ENCODE measurements at places on chromosomes 7 and 10. TPM values are rescaled to one million over a fixed set of nuclear protein-coding genes. Genes with fewer than 3 reads are reported as not detected.

The PHYHIPL gene
- not detected for total RNA-seq

The ECD gene
- total RNA-seq, result 29.1 TPM

The MPP7 gene
- 6.6 TPM for total RNA-seq

The SPAG6 gene
- total RNA-seq, result not detected

The LBX1 gene
- not detected for total RNA-seq

The YAE1 gene
- total RNA-seq, result 39.2 TPM

The PRPS1L1 gene
- total RNA-seq, result not detected

The CYP2E1 gene
- 1.7 TPM for total RNA-seq

The CHAT gene
- total RNA-seq, result not detected

The OPALIN gene
- not detected for total RNA-seq

The CDK14 gene
- 31.4 TPM for total RNA-seq

The MYPN gene
- 0.38 TPM for total RNA-seq

The ADIRF gene
- not detected for total RNA-seq

The SLC13A1 gene
- total RNA-seq, result not detected

The IGFBP1 gene
- total RNA-seq, result 3.3 TPM

The DDC gene
- total RNA-seq, result 5.2 TPM

The IDI2 gene
- not detected for total RNA-seq

The FOXP2 gene
- total RNA-seq, result 1.6 TPM

The KAZALD1 gene
- 1.7 TPM for total RNA-seq

The PPP1R17 gene
- not detected for total RNA-seq

The CFAP70 gene
- total RNA-seq, result 1.9 TPM

The CPVL gene
- 43.5 TPM for total RNA-seq

The TTYH3 gene
- 167 TPM for total RNA-seq

The TMEM236 gene
- 0.51 TPM for total RNA-seq

The TNS3 gene
- total RNA-seq, result 135 TPM

The MOGAT3 gene
- not detected for total RNA-seq

The C10orf105 gene
- not detected for total RNA-seq

The PPP1R3C gene
- total RNA-seq, result 5.5 TPM

The CEP55 gene
- total RNA-seq, result 52.2 TPM

The LRRN3 gene
- total RNA-seq, result not detected

The RBP3 gene
- total RNA-seq, result not detected

The SAP25 gene
- total RNA-seq, result 3.1 TPM

The EXOSC1 gene
- 28.6 TPM for total RNA-seq

The CFAP46 gene
- not detected for total RNA-seq

The ZNF438 gene
- 4.0 TPM for total RNA-seq

The PSTK gene
- 3.3 TPM for total RNA-seq

The CRHR2 gene
- total RNA-seq, result not detected

The CD36 gene
- total RNA-seq, result not detected

Data from Calu3 (cell line).